Neuronal stem cell (in vitro differentiated cells): ENCODE measurements at places on chromosomes 16 and 17.

DNA sequence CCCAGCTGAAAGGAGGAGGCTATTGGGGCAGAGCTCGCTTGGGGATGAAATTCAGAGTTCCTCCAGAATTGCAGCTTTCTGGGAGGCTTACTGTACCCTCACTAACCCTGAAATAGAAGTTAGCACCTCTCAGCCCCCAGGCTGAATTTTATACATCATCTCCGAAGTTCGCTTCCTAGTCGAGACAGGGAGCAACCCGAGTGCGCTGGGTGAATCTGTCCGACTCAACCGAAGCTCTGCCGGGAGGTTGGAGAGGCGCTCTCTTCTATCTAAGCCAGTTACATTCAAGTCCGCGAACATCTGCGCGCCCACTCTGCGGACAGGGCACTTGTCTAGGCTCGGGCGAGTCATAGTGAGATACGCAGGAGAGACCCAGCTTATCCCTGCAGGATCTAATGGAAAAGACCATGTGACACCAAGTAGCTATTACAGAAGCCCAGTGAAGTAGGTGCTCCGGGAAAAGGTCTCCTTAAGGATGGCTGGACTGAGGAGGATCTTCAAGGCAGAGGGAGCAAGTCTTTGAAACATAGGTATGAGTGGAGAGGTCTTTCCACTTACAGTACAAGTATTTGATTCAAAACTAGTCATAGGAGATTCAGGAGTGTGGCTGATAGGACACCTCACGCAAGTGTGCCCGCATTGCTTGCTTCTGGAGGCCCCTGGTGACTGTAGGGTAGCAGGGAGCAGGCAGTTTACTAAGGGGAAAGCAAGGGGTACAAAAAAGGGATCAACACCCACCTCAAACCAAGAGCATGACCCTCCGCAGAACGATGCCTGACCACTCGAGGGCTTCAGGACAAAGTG lies 646 bp upstream of the HES7 start:
- no peak overlapping the region for H3K27ac ChIP-seq
- peak overlapping the region; percentile 67 for H3K4me3 ChIP-seq
- H3K36me3 ChIP-seq: no peaks in the 10 kb centered on the region
- DNase-seq: no peak

- no peak overlapping the region for H3K4me3 ChIP-seq
- H3K27ac ChIP-seq: peak overlapping the region; percentile 53
- no peaks in the 10 kb centered on the region for H3K27me3 ChIP-seq
- H3K4me1 ChIP-seq: peaks cover 13% of the 10 kb centered on the region
- no peaks in the 10 kb centered on the region for H3K36me3 ChIP-seq
Measured at GRCh38 chr17:72715906-72716572, 376.4 kb downstream of the SLC39A11 start.

- H3K4me3 ChIP-seq: no peak overlapping the region
- no peaks in the 10 kb centered on the region for H3K36me3 ChIP-seq
- H3K27ac ChIP-seq: no peak overlapping the region
- no peaks in the 10 kb centered on the region for H3K4me1 ChIP-seq
Measured at GRCh38 chr16:5895976-5896375, 798.4 kb upstream of the EEF2KMT start.

- H3K36me3 ChIP-seq: no peaks in the 10 kb centered on the region
- H3K27ac ChIP-seq: no peak overlapping the region
- no peaks in the 10 kb centered on the region for H3K27me3 ChIP-seq
- no peak overlapping the region for H3K4me3 ChIP-seq
- no peak for DNase-seq
Measured at GRCh38 chr17:57413848-57414651, 157.7 kb downstream of the MSI2 start.

DNA sequence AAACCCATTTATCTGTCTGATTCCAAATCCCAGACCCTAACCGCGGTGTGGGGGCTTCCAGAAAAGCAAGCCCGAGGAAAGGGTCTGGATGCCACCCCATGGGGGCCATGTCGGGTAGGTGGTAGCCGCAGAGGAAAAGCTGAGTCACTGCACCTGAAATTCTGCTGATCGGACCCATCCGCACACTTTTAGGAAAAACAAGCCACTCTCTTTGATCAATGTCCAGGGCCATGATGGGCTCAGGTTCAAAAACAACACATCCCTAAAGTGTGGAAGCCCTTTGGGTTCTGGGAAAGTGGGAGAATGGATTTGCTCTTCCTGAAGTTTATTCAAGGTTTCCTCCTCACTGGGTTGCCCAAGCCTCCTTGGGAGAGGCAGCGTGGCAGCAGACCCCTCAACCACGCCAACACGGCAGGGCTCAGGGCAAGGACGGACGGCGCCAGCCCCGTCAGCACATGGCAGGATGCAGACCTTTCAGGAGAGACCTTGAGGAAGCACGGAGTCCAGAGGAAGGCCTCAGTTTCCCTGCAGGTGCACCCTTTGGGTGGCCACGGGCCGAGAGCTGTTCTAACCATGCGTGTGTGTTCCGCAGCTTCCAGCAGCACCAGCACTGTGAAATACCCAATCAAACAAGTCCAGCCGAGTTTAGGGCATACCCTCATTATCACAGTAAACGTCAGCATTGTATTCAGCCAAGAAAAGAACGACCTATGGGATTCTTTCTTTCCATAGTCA lies 367.0 kb downstream of the FOXL1 start:
- H3K4me3 ChIP-seq: no peak overlapping the region
- H3K27ac ChIP-seq: no peak overlapping the region
- no peaks in the 10 kb centered on the region for H3K36me3 ChIP-seq
- H3K4me1 ChIP-seq: peaks cover 13% of the 10 kb centered on the region
- H3K27me3 ChIP-seq: no peaks in the 10 kb centered on the region

DNA sequence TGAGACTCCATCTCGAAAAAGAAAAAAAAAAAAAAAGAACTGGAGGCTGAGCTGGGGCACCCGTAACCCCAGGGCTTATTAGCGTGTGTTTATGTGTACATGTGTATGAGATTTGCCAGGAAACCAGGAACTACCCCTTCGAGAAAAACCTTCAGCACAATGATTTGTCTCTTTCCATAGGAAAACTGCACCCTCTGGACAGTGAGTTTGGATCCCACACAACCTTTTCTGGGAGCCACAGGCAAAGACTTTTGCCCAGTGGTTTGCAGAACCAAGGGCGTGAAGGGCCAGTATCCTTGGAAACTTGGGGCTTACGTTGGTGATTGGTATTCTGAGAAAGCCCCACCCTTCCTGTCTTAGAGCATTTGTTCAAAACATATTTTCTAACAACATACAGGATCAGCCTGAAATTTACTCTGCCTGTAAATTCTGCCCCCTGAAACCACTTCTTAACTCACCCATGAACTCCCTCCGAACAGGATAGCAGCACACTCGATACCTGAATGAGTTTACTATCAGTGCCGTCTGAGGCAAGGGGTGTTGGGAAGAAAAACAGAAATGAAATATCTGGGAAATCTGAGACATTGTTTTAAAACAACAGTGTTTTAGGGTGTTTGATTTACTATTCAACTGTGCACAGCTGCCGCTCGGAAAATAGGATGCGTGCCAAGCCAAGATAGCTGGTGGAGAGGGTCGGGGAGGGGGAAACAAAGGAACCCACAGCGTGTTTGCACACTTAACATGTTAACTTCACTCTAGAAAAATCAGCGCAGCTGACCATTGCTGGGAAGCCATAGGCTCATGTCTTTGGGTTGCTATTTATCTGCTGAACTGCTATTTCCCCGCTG lies 40.2 kb upstream of the MAF start:
- DNase-seq: no peak
- H3K4me3 ChIP-seq: no peak overlapping the region
- no peak overlapping the region for H3K27ac ChIP-seq
- no peaks in the 10 kb centered on the region for H3K4me1 ChIP-seq
- H3K27me3 ChIP-seq: no peaks in the 10 kb centered on the region
